ENCODE measurements at places on chromosomes 6 and 20.

- no peak for DNase-seq
These were observed 83.5 kb downstream of the CTNNBL1 start for GRCh38 chr20:37777012-37777950.

GRCh38 chr20:33875534-33876026, 64.4 kb downstream of the CHMP4B start:
- no peak for DNase-seq

- DNase-seq: no peak
These were observed 84.8 kb downstream of the TRMT11 start for GRCh38 chr6:126071000-126071647.

DNA sequence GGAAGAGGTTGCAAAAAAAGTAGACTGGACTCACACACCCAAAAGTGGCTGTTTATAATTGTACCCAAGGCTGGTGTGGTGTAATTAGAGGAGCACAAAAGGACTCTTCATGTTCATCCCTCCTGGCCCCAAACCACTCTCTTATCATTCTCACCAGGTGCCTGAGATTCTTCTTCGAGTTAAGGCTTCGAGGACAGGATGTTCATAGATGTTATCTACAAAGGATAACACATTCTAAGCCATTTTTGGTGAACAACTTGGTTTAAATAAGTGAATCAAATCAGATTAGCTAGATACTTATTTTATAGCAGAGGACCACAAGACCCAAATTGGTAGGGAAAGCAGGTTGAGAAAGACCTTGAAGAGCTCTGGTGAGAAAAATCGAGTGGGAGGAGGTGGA, 73.1 kb upstream of the SUPT3H start:
- DNase-seq: no peak

DNA sequence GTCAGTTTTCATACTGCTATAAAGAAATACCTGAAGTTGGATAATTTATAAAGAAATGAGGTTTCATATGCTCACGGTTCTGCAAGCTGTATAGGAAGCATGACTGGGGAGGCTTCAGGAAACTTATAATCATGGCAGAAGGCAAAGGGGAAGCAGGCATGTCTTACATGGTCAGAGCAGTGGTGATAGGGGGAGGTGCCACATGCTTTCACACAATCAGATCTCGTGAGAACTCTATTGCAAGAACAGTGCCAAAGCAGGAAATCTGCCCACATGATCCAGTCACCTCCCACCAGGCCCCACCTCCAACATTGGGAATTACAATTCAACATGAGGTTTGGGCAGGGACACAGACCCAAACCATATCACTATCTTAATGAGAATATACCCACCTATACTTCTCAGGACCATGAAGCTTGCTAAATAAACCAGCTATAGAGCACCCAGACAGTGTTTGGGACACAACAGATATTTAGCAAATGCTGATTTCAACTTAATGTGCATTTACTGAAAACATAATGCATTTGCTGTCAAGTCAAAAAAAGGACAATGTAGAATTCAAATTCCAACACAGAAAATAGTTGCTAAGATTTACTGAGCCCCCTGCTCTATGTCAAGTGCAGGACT, 63.8 kb downstream of the TNFRSF21 start:
- DNase-seq: no peak

GRCh38 chr6:56862415-56863175, 92.3 kb upstream of the BEND6 start:
- DNase-seq: no peak

DNA sequence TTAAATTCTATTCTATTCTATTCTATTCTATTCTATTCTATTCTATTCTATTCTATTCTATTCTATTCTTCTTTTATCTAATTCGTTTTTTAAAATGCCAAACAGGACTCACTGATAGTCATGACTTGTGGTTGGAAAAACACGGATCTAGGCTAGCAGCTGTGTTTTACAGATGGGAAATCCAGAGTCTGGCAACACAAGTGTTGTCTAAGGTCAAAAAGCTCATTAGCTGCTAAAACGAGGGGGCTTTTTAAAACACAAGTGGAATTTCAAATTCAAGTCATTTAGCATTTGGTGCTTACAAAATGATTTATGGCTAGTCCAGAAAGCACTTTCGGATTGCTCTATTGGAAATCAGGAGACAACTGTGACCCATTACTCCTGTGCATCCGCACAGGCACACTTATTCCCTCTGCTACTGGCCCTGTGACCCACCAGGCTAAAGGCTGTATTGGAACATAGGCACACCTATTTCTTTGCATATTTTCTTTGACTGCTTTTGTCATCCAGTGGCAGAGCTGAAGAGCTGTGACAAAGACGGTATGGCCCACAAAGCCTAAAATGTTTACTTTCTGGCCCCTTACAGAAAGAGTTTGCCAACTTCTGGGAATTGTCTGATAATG, 17.8 kb upstream of the MLIP start:
- no peak for DNase-seq

GRCh38 chr6:32462609-32463008, 22.9 kb downstream of the HLA-DRA start:
- DNase-seq: no peak

GRCh38 chr6:162200041-162200440, 527.5 kb downstream of the PRKN start:
- DNase-seq: no peak

DNA sequence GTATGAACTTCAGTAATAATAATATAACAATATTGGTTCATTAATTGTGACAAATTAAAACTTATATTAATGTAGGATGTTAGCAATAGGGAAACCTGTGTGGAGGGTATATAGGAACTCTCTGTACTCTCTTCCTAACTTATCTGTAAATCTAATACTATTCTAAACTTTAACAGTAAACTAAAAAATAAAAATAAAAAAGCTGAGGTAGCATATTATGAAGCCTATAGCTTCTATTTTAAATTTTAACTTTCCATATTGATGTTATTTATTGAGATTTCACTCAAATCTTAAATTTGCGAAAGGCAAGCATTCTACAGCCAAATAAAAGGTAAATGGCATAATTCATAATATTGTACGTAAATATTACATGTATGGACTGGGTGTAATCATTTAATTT, 326.4 kb downstream of the MEI4 start:
- DNase-seq: no peak

DNA sequence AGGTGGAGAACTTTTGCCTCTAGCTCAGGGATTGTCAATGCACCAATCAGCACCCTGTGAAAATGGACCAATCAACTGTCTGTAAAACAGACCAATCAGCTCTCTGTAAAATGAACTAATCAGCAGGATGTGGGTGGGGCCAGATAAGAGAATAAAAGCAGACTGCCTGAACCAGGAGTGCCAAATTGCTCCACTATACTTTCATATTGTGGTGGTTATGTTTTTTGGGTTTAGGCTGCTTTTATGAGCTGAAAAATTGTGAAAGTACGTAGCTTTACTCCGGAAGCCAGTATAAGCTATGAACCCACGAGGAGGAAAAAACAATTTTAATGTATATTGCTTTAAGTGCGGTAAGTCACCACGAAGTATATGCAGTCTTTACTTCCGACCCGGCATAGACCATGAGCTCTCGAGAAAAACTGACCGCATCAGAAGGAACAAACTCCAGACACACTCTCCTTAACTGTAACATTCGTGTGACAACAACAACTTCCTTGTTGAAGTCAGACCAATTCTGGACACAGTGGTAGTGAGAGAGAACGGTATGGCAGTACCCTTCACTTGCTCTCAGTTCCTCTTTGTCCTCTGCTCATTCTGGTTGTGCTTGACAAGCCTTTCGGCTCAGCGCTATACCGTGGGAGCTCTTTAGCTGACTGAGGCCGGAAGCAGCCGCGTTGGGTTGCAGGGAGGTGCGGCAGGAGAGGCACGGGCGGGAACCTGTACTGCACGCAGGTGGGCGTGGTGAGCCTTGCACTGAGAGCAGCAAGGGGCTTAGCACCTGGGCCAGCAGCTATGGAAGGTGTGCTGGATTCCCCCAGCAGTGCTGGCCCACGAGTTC, 81.9 kb upstream of the E2F3 start:
- DNase-seq: no peak

DNA sequence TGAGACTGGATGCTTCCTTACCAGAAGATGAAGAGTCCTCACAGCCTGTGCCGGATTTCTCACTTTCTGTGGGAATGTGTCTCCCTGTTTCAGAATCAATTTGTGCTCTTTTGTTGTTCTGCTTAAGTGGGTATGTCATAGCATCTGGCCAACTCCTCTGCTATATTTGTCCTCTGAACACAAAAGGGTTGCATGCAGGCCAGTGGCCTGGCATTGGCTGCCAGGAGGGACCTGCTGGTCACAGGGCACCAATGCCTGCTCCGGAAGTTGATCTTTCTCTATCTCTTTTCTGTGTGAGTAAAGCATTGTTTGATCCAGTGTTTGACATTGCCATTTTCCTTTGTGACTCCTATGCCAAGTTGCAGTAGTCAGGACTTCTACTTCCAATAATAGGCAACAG, 47.8 kb downstream of the JARID2 start:
- DNase-seq: peak; percentile 3

DNA sequence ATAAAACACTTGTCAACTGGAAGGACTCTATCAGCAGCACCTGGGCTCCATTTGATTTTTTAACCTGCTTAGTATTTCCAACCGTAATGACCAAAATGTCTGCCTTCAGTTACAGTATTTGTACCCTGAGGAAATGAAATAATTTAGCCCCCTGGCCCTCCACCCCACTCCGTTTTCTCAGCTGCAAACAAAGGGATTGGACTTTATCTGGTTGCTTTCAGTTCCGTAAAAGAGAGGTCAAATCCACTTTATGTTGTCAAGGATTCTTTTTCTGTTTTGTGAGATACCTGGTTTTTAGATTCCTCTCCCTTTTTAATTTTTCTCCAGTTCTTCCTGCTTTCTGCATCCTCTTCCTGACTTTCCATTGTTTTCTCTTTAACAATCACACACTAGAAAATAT, 64.4 kb upstream of the BMP2 start:
- no peak for DNase-seq

GRCh38 chr6:63475707-63476106, 96.6 kb upstream of the LOC128125822 start:
- no peak for DNase-seq

GRCh38 chr20:8627340-8628004, 441.4 kb upstream of the PLCB4 start:
- no peak for DNase-seq

- no peak for DNase-seq
These were observed 214.3 kb downstream of the ZMYND8 start for GRCh38 chr20:47141941-47142773.

DNA sequence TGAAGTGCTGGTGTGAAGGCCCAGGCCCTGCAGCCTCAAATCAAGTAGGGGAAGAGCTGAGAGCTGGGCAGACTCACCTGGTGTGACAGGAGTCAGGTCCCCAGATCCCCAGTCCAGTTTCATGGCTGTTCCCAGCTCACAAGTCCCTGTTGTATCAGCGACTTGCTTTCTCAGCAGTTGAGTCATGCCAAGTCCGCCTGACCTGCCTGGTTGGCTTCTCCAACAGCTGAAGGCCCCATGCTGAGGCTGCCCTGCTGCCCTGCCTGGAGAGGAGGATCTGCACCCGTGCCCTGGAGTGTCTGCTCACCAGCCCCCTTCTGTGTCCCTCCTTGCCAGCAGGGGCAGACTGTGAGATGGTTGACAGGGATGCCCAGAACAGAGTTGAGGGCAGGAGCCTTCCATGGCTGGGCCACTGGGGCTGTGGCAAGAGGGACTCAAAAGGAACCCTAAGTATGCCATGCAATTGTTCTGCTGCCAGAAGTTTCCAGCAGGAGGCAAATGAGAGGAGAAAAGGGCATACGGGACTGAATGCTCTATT, 39.3 kb upstream of the TRAF3IP2 start:
- no peak for DNase-seq

- DNase-seq: no peak
These were observed 166.5 kb downstream of the GMDS start for GRCh38 chr6:2078888-2079287.

- no peak for DNase-seq
These were observed 2.5 kb upstream of the FKBP5 start for GRCh38 chr6:35691027-35691824.

DNA sequence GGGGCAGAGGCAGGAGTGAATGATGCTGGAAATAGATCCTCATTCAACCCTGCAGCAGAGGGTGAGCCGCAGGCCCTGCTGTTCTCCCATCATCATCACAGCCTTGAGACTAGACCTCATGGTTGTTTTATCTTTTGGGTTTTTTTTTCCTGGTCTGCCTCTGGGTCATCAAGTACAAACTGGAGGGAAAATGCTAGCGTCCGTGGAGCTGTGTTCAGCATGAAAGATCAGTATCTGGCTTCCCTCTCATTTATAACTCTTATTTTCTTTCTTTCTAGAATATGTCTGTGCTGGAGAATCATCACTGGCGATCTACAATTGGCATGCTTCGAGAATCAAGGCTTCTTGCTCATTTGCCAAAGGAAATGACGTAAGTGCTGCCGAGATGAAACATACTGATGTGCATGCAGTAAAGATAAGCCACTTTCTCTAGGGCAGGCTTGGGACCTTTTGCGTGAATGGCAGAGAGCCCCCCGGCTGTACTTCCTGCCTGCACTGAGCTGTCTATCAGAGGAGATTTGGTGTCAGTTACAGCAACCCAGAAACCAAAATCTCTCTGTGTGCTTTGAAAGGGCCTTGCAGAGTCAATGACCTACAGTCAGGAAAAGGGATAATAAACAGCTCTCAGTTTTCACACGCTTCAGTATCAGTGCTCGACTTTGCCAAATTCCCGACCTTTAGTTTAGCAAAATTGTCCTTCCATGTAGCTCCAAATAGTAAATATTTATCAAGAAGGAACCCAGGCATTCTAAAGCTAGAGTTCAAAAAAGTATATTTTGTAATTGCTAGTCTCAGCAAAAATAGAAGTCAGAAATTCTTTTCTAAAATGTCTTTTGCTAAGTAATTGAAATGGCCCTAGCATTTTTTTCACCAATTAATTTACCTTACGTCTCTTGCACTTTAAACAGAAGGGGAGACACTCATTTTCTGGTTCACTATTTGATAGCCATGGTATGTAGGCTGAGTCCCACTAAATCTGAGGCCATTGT, 76.3 kb downstream of the MTFR2 start:
- no peak for DNase-seq

- no peak for DNase-seq
These were observed 63.8 kb downstream of the SGK1 start for GRCh38 chr6:134254118-134254517.

DNA sequence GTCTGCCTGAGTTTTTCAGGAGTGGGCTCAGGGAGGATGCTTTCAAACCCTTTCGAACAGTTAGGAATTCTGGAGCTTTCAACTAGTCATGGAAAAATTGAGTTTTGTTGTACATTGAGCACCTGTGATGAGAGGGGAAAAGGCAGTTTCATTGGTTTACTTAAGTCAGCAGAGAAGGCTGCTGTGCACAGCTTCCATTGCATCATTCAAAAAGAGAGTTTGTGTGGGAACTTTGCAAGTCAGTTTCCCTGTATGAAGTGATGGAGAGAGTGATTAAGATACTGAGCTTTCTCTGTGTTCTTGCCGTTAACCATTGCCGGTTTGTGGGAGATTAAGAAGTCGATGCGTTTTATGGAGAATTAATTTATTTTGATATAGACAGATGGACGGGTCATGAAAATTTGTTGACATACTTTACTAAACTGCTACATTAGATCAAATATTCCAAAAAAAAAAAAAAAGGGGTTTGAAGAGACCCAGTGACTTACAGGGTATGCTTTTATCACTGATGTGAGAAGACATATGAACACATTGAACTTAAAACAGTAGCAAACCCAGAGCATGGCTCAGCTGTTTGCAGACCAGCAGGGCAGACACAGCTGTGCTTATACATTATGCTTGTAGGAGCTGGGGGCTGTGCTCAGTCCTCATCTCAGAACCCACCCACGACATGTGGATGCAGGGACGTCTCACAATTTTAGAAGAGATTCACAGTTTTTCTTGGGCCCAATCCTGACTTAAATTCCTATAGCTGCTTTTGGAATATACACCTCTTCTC, 234.1 kb downstream of the SOX4 start:
- DNase-seq: no peak

All from anterior cingulate cortex (tissue), 58 donors.